ENCODE measurements at places on chromosomes 2 and 18.

GRCh38 chr18:66972681-66973080 lies 368.8 kb upstream of the CDH19 start:
- DNase-seq: no peak

DNA sequence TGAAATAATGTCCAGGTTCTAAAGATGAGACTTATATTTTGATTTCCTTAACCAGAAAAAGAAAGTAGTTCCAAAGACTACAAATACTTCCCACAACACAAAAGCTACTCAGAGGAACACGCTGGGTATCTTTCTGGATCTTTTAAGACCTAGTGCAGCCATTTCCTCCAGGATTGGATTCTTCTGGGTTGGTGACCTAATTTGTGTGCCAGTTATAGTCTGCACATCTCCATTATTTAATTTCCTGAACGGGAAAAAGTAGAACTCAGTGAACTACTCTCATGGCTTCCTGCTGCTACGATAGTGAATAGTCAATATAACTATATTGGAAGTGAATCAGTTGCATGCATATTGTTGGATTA lies 1.5 kb downstream of the TMEM87B start:
- DNase-seq: no peak

DNA sequence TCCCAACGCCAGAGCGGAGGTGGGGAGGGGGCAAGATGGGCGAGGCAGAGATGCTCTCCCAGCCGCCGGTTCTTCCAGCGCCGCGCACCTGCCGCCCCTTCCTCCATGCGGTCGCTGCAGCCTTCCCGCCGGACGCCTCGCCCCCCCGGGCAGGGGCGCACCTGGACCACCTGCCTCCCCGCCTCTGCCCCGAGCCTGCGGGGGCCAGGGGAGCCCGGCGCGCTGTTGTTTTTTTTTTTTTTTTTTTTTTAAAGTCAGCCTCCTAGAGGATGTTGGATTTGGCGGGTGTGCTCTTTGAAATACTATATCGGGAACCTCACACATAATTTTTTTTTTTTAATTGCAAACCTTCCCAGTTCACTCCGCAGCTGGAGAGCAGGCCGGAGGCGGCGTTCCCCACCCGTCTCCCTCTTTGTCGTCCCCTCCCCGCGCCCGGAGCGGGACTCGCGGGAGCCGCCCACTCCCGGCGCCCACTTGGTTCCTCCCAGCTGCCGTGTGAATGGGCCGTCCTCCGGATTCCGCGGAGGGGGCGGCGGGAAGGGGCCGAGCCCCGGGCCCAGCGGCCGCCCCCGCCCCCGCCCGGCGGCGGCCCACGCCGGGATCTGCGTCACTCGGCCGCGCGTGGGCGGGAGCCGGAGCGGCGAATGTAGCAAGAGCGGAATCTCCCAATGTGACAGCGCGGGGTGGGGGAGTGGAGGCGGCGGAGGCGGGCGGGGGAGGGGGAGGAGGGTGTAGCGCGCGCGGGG lies 421 bp upstream of the NAB1 start:
- DNase-seq: peak; percentile 70

- no peak for DNase-seq
Observed at GRCh38 chr2:240050278-240050677, 3.0 kb downstream of the OR6B3 start.

DNA sequence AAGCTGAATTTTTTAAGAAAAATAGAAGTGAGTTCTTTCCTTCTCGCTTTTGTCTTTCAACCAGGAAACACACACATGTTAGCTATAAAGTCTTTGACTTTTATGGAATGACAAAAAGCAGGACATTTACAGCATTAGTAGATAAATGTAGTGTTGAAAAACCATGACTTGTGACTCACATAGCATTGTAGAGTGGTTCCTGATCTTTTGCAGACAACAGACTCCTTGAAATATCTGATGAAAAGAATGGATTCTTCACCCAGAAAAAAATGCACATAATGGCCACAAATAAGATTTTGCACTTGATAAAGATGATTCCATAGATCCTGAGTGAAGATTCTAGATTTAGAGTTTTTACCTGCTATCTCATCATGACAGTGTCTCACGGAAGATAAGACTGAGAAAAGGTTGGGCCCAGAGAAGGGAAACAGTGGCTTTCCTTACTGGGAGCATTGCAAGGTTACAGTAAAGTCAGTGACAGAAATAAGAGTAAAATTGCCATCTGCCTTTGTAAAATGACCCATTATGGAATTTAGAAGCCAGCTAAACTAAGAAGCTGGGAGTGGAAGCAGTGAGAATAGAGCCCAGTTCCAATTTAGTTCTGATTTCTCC lies 14.0 kb downstream of the SMARCAL1 start:
- DNase-seq: no peak

GRCh38 chr2:1101982-1102590 lies 151.4 kb downstream of the SNTG2 start:
- DNase-seq: no peak

DNA sequence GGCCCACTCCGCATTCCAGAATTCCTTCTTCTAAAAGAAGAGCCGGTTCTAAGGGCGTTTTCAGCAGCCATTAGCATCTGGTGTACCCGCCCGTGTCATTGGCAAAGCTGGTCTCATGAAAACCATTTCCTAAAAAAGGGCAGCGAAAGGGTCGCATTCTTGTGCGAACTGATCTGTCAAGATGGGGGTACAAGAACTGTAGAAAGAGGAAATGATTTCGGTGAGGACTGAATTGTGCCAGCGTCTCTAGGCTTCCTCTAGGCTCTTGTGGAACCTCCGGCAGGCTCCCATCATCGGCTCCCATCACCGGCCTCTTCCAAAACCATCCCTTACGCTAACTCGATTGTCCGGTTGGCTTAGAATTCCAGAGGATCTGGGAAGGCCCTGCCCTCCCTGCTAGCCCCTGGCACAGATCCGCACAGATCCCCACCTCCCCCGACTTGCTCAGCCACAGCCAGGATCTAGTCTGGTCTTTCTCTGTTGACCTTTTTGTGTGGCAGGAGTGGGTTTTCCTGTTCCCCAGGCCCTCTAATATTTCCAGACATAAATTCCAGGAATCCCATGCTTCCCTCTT lies 1.3 kb downstream of the RAB31 start:
- DNase-seq: no peak

DNA sequence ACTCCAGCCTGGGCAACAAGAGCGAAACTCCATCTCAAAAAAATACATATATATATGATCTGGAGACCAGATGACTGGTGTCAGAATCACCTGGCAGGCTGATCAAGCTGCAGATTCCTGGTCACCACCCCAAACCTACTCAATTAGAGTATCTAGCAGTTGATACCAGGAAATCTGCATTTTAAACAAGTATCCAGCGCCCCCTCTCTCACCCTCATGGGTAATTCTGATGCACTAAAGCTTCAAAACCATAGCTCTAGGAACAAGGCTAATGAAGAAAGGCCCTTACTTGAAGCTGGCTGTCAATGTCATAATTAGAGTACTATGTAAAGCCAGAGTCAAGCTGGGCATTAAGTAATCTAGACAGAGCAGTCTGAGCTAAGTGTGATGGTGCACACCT lies 25.0 kb upstream of the PCBP1 start:
- DNase-seq: no peak

DNA sequence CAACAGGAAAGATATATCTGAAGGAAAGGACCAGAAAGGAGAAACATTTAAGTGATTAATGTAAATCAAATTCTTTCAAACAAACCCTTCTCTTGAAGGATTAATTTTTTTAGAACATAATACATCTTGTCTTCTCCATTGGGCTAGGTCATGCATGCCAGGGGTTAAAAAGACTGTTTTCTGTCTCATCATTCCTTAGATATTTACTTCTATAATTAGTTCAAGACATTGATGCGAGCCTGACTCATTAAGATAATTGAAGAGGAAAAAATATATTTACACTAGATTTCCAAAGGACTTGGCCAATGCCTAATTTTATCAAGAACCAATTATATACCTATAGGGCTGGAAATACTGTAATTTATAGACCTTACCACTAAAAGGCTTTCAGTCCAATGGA lies 166.6 kb upstream of the SETBP1 start:
- no peak for DNase-seq

DNA sequence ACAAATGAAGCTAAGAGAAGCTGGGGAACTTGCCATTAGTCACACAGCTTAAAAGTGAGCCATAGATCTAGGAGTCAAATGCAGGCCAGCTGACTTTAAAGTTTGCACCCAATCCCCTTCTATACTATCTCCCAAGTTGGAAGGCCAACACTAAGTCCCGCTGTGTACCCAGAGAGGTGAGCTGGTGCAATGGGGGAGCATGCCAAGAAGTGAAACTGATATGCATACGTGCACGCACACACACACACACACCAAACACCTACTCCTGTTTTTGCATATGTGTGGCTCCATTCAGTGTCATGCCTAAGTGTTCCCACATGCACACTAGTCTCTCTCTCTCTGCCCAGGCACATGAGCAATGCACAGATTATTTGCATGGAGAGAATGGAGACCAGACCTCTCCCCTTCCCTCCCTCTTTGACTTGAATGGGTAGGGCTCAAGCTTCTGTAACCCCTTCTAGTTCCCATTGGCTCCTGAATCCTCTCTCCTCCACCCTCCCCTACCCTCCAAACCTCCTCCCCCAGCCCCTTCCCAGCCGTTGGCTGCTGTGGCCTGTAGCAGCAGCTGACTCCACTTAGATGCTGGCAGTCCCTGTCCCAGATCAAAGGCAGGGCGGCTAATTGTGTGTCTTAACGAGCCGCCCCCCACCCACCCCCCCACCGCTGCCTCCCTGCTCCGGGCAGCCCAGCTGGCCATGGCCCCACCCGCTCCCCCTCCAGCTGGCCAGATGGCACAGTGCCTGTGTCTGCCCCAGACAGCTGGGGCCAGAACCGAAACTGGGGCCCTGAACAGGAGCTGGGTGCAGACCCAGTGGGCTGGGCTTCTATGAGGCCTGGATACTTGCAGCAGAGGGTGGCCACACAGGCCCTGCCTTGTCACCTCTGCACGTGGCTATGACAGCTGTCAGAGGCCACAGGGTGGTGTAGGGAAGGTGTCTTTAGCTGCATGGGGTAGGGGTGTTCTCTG lies 5.6 kb downstream of the WNT10A start:
- no peak for DNase-seq
